Stimulated activated CD8-positive, alpha-beta memory T cell treated with anti-CD3 and anti-CD28 coated beads, Interleukin-12 subunit alpha, Interleukin-12 subunit beta, amount 100 ng/mL, for 4 hours (primary cell): ENCODE measurements at places on chromosomes 2 and 18.

DNA sequence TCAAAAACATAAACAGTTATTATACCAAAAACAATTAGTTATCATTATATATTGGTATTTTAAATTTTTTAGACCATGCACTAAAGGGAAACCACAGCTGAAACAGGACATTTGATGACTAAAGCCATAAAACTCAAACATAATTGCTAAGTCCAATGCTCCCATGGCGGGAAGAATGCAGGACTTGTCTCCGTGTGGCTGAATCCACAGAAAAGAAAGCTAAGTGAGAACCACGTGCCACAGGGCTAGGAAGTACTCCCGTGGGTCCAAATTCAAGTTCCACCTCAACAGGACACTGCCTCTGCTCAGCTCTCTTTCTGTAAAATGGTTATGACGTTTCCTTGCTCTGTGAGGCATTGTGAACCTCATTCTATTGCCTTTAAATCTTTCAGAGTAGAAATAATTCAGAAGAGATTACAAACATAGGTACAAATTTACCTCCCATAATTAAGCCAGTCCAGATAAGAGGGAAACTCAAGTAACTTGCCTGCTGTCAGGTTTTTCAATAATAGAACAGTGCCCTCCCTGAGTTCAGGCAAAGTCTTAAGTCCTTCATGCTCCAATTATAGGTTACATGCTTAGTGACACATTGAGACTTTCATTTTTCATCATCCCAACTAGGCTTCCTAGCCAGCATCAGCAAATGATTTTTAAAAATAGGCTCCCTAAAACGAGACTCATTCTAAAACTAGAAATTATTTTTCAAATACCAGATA, 36.7 kb downstream of the FTCDNL1 start:
- no peak for DNase-seq

DNA sequence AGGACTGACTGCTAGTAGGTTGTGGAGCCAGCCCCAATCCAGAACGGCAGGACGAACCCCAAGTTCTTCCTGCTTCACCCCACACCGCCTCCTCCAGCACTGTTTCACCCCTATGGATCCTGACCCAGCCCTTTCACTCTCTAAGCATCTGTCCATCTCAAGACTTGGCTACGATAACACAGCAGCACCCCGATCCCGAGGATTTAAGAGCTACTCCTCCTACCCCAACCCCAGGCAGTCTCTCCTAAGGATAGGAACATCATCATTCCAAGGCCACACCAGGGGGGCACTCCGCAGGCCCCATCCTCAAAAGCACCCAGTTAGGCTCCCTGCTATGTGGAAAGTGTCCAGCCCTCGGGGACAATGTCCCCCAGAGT, 645 bp downstream of the KCTD18 start:
- DNase-seq, result no peak

DNA sequence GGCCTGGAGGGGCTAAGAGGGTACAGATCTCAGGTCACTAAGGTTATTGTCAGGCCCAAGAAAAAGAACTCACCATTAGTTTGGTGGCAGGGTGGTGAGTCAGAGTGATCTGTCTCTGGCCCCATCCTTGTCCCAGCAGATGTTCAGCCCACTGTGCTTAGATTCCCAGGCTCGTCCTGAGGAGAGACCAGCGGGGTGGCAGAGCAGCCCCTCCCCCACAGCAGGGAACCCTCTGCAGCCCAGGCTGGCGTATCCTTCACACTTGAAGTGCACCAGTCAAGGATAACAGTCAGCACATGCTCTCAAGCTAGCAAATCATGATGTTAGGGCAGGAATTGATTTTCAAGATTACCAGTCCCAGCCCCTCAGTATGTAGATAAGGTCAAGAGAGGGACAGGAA, 43.1 kb downstream of the TMEM185B start:
- no peak for DNase-seq

DNA sequence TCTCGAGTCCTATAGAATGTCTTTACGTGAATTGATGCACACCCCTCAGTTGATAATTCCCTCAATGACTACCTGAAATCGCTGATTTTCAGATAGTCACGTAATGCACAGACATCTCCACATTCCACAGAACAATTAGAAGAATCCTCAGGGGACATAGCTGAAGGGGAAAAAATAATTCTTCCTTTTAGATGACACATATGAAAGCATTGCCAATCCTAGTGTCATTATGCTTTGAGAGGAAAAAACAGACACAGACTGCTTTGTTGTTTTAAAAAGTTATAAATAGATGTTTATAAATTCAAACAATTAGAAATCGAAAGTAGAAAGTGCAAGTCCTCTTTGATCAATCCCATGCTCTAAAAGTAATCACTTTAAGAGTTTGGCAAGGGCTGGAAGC, 100.6 kb upstream of the FN1 start:
- no peak for DNase-seq

- DNase-seq, result no peak
These were observed 358.9 kb downstream of the TNS1 start for GRCh38 chr2:217643789-217644301.

DNA sequence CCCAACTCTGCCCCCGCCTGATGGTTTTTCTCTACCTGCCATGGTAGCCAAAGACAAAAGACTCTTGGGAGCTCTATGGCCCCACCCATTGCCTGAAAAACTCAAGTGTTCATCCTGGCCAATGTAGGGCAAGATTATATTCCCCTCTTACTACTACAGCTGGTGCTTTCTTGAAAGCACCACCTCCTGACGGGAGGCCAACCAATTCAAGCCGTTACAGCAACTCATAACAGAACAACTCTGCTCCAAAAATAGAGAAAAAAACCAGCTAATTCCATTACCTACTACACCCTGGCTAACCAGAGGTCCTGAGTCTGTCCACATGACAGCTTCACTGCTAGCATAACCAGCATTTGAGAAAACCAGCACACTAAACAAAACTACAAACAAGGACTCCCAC, 127.5 kb upstream of the GAREM1 start:
- no peak for DNase-seq

GRCh38 chr2:206890179-206890578, 49.1 kb upstream of the CPO start:
- no peak for DNase-seq

DNA sequence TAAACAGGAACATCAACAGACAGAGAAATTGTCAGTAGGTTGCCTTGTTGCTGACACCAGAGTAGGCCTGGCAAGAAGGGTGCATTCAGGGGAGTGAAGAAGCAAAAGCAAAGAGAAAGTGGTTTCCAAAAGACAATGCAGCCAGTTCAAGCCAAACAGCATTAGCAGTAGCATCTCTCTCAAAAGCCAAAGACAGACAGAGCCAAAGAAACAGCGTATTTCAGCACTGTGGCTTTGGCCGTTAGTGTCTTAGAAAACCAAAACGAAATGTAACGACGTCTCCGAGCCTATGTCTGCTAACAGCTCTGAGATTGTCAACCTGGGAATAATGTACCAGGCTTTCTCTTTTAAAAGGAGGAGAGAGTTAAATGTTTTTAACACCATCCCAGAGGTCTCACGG, 178.6 kb downstream of the NRP2 start:
- no peak for DNase-seq

GRCh38 chr2:239188536-239188935, 212.3 kb downstream of the HDAC4 start:
- DNase-seq, result no peak

DNA sequence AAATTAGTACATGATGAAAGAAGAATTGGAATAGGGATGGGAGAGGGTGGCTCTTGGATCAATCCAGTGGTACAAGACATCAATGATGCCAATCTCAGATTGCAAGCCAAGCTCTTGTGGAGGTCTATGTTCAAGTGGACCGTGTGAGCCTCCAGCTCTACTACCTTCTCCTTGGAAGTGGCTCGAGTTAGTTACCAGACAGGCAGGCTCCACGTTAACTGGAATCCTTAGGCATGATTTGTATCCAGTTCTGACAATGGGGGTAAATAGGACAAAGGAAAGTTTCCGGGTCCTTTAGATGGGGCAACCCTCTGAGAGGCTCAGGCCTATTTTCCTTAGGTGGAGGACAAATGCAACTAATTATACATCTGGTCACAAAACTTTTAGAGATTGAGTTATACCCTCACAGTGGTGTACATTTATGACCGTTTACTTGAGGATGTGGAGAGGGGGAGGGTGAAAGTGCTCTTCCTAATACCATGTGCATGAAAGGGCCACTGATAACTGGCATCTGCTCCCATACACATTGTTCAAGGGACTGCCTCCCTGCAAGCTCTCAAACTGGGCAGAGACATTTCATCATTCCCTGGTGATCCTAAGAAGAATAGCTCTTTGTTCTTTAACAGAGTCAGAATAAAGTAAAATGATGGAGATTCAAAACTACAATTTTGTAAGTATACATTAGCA, 180.2 kb downstream of the SOCS6 start:
- DNase-seq, result no peak

- DNase-seq, result no peak
These were observed 6.2 kb upstream of the EHD3 start for GRCh38 chr2:31227711-31228125.

DNA sequence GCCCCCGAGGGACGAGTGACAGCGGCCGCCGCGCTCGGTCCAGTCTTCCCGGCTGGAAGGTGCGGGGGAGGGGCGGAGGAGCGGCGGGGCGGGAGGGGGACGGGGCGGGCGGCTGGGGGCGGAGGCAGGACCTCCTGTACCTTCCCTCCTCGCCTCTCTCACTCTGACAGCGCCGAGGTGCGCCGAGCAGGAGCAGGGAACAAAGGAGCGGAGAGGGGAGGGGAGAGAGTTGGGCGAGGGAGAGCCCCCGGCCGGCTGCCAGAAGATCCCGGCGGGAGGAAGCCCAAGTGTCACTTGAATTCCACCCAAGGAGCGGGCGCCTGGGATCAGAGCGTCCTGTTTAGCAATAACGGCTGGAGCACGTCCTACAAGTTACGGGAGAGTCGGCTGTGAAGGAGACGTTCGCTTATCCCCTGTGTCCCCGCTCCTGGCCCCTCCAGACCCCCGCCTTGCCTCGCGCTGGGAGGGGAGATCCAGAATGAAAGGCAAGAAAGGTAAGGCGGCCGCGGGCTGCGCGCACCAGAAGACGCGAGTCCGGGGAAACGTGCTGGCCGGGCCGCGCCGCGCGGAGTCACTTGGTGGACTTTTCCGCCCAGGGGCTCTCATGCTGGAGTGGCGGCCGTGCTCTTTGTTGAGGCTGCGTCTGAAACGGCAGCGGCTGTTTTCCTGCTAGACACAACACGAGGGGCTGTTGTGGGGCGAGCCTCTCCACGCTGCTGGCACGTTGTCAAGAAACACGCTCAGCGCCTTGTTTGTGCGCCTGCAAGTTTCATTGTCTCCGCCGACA, at the start of gene TGIF1:
Gene TGIF1 (plus strand): TSS at position 161 of the 787 bp plus-strand sequence. CDS start 318 bp downstream, at position 479.
- DNase-seq, result peak; percentile 63

DNA sequence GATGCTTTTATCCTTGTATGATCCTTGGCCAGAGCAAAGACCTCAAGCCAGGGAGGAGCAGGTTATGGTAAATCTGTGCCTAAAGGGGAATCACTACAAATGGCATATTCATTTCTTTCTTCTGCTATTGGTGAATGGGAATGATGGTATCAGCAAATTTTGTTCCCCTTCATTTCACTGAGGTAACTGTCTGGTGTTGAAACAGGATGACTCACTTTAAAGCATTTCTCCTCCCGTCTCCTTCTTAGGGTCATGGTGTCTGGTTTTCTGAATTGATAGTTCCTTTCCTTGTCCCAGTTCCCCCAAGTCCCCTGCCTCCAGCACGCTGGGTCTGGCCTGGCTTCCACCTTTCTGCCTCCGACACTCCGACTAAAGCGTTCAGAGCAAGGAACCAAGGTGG, 109.2 kb downstream of the MREG start:
- DNase-seq, result no peak

DNA sequence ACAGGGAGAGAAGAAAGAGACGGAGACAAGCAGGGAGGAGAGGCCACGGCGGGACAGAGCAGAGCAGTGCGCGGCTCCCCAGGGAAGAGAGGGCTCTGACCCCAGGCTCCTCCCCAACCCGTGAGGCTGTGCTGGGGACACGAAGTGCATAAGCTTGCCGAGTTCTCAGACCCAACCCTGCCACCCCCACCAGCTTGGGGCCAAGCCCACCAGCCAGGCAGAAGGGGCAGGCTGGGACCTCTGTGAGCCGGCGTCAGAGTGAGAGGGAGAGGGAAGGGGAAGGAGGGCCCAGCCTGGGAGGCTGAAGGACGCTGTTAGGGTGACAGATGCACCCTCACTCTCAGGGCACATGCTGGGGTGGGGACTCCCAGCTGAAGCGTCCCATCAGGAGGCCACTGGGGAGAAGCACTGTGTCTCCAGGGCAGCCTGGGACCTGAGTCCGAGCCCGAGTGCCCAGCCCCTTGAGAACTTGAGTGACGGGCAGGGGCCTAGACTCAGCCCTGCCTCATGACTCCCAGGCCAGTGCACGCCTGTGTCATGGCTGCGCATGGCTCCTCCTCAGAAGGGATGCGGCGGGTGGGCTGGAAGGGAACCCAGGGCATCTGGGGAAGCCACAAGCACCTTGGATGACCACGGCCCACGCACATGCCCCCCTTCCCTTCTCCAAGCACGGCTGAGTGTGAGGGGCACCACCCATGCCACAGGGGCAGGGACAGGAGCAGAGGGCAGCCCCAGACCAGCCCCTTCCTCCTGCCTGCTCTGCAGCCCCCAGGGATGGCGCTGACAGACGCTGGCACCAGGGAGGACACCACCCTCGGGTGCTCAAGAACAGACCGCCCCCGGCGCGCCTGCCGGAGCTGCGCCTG, 31.0 kb downstream of the MTERF4 start:
- no peak for DNase-seq

DNA sequence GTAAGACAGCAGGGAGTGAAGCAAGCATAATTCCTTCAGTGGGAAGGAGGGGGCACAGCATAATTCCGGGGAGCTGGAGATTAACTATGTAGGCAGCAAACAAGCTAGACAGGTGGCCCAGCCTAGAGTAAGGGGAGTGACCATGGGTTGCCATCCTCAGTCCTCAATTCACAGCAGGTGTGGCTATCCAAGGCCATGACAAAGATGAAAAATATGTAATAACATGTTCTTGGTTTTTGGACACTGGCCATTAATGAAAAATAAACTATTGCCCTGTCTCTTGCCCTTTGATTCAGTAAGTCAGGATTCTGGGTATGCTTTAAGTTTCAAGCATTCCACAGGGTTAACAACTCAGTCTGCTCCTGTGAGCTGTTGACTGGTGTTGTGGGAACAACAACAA, 65.0 kb downstream of the CYP1B1 start:
- DNase-seq, result no peak

DNA sequence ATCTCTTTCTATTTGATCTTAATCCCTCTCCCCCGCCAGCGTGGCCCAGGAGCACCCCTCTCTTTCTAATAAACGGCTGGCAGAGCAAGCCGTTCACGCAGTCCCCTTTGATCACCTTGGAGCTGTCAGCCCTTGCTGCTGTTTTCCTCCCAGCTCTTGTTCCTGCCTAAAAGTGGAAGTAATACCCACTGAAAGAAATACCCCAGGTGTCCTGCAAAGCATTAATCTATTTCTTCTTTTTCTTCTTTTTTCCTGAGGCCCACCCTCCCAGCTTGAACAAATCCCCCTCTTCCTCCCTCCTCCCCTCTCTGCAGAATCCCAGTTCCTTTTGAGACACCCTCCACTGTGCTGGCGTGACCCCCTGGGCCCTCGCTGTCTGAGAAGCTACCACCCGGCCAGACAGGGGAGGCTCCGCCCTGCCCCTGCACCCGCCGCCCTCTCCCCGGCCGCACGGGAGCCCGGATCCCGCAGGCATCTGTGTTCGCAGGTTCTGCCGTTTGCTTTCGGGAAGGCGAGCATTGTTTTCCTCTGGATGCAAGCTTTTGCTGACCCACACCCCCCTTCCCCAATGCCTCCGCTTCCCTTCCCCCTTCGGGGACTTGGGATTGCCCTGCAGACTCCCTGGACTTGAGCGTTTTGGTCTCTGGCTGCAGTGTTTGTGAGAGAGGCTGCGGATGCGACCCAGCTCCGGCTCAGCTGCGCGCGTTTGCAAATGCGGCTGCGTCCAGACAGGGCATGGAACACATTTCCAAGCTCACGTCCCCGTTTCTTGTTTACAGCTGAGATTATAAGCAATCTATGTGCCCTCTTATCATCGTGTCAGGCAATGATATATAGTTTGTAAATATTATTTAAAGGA, 631.5 kb downstream of the NYAP2 start:
- no peak for DNase-seq
